ENCODE measurements at places on chromosomes 7 and 10.

GRCh38 chr10:118032564-118032963, 14.2 kb downstream of the RAB11FIP2 start:
- no peak for DNase-seq

DNA sequence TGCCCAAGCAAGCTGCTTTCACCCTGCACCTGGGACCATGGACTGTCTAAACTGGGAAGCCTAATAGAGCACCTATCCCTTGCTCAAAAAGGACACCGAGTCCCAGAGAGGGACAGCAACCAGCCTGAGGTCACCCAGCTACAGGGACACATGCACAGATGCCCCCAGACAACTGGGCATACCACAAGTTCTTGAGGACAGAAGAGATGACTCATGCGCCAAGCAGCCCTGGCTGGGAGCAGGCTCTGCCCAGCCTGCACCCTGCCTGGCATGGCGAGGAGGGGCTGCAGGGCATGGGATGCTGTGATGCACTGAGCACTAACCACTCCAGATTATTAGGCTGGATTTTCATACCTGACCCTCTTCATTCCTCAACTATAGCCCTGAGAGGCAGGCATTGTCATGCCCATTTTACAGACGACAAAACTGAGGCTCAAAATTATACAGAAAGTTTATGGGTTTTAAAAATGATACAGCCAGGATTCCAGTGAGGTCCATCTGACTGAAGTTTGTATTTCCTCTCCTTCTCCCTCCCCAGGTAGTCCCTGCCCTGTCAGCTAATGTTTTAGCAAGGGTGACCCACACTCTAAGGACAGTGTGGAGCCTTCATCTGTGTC, 289.3 kb upstream of the ZMIZ1 start:
- no peak for DNase-seq

DNA sequence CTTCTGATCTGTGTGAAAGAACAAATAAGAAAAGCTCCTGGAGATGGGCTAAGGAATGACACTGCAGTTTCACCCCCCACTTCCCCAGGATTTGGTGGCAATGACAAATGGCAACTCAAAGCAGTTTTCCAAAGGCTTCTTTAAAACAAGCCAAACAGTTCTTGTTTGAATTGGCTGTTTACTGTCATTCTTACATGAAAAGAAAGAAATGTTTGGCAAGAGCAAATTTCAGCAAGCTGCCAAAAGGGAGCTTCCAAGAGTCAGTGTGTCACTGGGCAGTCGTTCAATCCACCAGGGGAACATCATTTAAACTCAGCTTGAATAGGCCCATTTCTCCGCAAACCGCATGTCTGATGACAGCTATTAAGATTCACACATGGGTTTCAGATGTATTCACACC, 119.0 kb upstream of the RHOBTB1 start:
- DNase-seq: no peak

DNA sequence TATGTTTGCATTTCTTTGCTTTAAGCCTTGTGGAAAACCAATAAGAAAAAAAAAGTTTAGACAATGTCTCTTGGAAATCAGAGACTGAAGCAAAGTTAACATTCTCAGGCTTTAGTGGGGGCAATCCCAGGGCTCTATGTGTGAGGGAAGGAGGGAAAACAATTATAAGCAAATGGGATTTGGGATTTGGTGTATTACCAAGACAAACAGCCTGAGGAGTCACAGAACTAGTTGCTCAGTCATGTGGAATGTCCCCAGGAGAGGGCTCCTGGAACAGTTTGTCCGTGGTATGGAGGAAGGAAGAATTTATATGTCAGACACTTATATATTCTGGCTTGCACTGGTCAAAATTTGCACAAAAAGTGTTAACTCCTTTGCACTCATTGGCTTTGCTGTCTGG, 562.9 kb upstream of the TPK1 start:
- no peak for DNase-seq

- no peak for DNase-seq
Observed at GRCh38 chr7:112071856-112072255, 134.3 kb downstream of the DOCK4 start.

DNA sequence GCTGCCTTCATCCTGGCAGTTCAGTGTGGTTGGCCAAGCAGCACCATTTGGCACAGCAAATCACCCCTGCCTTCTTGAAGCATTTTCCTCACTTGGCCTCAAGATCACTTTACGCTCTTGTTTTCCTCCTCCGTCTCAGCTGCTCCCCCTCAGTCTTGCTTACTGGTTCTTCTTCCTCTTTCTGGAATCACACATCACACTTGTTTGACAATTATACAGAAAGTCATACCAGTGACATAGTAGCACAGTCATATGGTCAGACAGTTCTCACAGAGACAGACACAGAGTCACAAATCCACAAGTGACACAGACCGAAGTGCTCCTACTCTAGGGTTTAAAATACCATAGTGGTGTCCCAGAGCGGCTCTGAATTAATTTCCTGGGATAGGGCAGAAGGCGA, 43.8 kb upstream of the ARL4A start:
- no peak for DNase-seq

GRCh38 chr10:99331207-99331803, 2.1 kb downstream of the CNNM1 start:
- no peak for DNase-seq

- DNase-seq: no peak
Observed at GRCh38 chr7:128150223-128150865, 90.7 kb upstream of the LEP start.

DNA sequence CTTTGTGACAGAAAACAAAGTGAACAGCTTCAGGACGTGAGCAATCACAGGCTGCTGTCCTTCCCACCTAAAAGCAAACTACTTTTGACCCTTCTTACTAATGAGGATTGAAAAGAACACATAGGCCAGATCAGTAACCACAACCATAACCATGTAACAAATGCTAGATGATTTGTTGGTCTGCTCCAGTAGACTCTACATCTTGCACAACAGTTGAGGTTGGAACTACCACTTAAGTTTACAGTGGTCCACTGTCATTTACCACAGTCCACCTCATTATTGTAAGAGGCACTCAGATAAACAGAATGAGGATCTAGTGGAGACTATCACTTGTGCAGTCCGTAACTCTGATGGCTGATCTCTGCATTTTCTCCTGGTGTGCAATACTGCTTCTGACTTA, 27.8 kb downstream of the NET1 start:
- no peak for DNase-seq

DNA sequence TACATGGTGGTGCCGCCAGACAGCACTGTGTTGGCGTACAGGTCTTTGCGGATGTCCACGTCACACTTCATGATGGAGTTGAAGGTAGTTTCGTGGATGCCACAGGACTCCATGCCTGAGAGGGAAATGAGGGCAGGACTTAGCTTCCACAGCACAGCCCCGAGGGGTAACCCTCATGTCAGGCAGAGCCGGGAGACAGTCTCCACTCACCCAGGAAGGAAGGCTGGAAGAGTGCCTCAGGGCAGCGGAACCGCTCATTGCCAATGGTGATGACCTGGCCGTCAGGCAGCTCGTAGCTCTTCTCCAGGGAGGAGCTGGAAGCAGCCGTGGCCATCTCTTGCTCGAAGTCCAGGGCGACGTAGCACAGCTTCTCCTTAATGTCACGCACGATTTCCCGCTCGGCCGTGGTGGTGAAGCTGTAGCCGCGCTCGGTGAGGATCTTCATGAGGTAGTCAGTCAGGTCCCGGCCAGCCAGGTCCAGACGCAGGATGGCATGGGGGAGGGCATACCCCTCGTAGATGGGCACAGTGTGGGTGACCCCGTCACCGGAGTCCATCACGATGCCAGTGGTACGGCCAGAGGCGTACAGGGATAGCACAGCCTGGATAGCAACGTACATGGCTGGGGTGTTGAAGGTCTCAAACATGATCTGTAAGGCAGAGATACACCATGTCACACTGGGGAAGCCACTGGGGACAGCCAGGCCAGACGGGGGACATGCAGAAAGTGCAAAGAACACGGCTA, 104.6 kb upstream of the TNRC18 start:
- DNase-seq: no peak

- no peak for DNase-seq
Observed at GRCh38 chr10:84822931-84823630, 494.7 kb downstream of the CCSER2 start.

DNA sequence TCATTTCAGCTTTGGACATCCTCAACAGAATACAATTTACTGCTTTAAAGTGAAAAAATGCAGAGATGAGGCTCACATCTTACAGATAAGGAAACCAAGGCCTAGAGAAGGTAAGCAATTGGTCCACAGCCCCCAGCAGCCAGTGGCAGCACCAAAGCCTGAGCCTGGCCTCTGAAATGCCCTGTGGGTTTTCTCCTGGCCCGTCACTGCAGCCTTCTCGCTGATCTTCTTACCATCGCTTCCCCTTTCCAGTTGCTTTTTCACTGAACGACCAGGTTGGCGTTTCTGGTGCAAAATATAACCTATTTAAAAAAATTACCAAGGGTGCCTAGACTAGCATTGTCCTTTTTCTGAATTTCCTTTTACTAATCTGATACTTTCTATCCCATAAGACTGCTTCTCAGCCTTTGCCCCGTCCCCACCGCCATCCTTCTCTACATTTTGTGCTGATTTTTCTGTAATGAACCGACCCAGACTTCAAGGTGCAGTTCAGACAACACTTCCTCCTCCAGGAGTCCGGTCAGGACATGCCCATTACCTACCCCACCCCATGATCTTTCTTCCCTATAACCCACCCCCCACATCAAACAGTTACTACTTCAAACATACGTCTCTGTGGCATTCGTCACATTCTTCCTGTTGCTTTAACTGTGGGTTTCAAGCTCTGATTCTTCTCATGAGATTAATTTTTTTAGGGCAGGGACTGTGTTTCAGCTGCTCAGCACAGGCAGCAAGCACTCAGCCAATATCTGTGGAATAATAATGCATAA, 289.4 kb downstream of the DNAJB6 start:
- no peak for DNase-seq

GRCh38 chr10:8130973-8131911, 76.8 kb downstream of the GATA3 start:
- DNase-seq: no peak

DNA sequence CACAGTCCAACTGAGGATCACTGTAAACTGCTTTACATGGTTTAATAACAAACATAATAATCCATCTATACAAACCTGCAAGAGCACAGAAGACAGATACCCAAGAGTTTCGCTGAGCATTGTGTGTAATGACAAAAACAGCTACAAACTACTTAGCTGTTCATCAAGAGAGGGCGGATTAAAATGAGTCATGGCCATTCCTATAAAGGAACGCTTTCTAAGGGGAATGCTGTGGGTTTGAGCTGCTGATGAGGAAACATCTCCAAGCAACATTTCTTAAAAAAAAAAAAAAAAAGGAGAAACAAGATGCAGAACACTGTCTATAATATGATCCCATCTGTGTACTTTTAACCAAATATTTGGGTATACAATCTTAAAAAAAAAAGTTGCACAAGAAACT, 33.8 kb downstream of the VOPP1 start:
- no peak for DNase-seq

DNA sequence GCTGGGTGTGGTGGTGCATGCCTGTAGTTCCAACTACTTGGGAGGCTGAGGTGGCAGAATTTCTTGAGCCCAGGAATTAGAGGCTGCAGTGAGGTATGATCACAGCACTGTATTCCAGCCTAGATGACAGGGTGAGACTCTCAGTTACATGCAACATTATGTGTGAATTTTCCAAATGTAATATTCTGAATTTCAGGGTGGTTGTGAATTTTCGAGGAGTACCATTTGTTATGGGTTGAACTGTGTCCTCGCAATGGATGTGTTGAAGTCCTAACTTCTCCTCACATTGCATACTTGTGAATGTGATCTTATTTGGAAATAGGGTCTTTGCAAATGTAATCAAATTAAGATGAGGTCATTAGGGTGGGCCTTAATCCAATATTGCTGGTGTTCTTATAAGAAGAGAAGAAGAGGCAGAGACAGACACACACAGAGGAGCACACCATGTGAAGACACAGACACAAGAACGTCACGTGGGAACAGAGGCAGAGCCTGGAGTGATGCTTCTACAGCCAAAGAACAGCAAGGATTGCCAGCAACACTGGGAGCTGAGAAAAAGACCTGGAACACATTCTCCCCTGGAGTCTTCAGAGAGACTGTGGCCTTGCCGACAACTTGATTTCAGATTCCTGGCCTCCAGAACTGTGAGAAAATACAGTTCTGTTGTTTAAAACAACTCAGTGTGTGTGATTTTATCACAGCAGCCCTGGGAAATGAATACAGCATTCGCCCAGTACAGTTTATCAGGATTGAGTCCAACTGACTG, 91.9 kb downstream of the ZNF783 start:
- DNase-seq: no peak

- DNase-seq: no peak
Observed at GRCh38 chr10:88735661-88736060, 24.2 kb upstream of the LIPN start.

- DNase-seq: no peak
Observed at GRCh38 chr7:120060281-120060680, 212.7 kb upstream of the KCND2 start.

DNA sequence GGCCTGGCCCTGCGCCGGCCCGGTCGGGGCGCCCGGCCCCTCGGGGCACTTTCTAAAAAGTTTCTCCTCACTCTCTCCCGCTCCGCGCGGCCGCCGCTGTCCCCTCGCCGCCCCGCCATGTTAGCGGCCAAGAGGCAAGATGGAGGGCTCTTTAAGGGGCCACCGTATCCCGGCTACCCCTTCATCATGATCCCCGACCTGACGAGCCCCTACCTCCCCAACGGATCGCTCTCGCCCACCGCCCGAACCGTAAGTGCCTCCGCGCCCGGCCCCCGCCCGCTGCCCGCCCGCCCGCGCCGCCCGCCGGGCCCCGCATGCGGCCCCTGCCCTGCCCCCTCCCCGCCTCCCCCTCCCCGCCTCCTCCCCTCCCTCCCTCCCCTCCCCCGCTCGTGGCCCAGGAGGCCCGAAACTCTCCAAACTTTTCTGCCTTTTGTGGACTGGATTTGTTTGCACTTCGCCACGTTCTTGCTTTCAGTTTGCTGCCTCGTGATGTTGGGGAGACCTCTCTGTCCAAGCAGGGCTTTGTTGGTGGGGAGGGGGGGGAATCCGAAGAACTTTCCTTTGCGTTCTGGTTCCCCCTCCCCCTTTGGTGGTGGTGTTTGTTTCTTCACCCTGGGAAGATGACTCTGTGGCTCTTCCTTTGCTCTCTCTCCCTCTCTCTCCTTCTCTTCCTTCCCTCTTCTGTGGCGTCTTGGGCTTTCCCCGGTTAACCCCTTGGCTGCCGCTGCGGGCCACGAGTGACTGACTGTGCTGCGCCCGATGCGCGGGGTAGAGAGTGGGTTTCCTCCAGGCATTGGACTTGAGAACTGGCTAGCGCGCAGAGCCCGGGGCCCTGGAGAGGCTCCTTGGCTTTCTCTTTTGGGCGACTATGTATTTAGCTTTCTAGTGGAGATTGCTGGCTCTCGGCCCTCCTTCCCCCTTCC, 1.6 kb downstream of the TCF7L2 start:
- peak; percentile 15 for DNase-seq

GRCh38 chr7:116753130-116753529, 81.1 kb downstream of the MET start:
- no peak for DNase-seq

- peak; percentile 87 for DNase-seq
Observed at GRCh38 chr7:32846630-32847225, 44.8 kb downstream of the KBTBD2 start.

GRCh38 chr7:17545348-17545747, 246.9 kb downstream of the AHR start:
- no peak for DNase-seq

- DNase-seq: no peak
Observed at GRCh38 chr10:3963191-3963673, 178.2 kb upstream of the KLF6 start.

GRCh38 chr7:6307762-6308161, 35.3 kb upstream of the CYTH3 start:
- no peak for DNase-seq

GRCh38 chr10:27865221-27865635, 119.6 kb upstream of the MKX start:
- DNase-seq: no peak
